ENCODE measurements at places on chromosomes 12 and 14.

DNA sequence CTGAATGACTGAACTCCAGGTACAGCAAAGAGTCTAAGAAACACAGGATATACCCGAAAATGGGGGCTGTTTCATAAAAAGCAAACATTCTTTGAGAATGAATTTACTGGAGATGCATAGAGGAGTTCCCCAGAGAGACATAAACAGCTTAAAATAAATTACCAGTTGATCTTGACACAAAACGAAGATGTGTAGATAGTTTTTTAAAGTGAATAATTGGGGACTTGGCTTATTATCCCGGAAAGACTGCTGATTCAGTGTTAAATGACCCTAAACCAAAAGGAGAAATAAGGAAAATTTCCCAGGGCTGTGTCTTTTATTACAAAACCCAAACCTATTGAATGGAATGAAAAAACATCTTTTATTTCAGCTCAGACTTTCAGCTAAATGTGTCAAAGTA is 1052.8 kb upstream of the TMEM132C start:
- DNase-seq: no peak

- peak; percentile 64 for DNase-seq
These were observed 11.4 kb upstream of the SLC25A3 start for GRCh38 chr12:98582093-98582492.

DNA sequence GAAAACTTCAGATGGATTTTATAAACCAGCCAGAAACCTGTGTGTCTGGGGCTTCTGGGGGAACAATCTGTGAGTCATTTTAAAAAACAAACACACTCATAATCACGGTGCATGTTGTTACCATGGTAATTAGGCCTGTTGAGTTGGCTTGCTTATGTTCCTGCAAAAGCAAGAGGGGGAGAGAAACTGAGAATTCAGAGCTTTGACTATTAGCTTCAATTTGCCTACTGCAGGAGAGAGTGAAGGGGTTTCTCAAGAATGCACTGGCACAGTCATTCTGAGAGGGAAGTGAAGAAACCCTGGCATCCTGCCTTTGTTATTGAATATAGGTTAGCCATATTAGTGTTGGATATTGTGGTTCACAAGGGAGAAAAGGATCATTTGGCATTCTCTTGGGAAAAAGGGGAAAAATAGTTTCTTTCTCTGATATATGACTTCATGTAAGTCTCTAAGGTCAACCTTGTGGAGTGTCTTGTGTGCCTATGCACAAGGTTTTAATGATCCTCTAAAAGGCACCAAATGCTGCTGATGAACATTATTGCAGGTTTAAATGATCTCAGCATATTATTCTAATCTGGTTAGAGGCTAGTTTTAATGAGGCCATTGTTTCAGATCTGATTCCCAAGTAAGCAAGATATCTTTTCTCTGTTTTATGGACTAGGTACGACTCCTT is 12.9 kb downstream of the GNG2 start:
- peak; percentile 88 for DNase-seq

GRCh38 chr14:22152903-22153302 is 436.1 kb downstream of the DAD1 start:
- no peak for DNase-seq

DNA sequence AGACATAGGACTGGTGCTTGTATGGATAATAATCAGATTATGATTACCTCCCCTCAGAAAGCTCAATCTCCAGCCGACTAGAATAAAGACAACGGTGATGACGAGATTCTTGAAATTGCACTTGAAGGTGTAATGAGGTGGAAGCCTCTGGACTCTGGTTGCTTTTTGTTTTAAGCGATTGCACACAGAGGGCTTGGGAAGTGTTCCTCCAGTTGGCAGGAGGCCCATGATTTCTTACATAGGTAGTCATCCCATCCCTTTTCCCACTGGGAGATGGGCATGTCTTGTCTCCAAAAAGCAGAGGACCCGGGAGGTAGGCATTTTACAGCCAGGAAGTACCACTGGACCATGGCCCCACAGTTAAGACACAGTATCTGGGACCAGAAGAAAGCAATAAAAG is 165.7 kb upstream of the FKBP4 start:
- DNase-seq: no peak

DNA sequence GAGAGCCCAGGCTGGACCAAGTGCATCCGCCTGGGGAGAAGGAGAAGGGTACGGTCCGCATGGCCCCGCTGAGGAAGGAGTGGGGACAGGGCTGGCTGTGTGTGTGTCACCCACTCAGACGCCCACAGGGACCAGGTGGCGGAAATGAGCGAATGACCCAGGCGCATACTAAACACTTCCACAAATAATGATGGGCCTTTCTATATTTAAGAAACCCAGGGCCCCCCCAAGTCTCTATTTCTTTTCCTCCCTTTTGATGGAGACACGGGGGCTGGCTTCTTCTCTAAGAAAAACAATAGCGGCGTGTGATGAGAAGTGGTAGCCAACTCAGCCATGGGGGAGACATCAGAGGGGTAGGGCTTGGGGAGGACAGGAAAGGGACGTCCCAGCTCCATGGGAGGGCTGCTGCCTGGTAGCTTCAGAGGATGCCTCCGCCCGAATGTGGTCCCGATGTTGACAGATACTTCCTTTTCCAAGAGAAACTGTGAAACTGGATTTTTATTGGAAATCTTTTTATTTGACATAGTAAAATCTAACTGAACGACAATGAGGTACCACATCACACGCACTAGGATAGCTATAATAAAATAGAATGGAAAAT is 6.3 kb upstream of the MAP1LC3B2 start:
- DNase-seq: no peak
